ENCODE measurements at places on chromosomes 1 and 21.

DNA sequence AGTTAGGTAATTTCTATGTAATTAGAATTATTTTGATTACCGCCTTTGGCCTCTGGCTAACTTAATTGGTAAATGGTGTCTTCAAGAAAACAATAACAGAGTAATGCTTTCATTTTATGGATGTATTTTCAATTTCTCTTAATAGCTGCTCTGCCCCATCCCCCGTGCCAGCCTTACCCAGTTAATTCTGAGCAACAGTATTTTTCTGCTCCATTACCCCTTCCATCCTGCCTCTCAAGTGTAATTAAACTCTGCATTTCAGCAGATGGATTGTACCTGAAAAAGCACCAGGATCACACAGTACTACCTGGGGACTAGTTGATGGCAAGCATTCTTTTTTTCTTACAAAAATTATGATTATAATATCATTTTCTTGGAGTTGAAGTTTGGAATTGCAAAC lies 104.2 kb downstream of the KIAA0319L start:
- no peak for DNase-seq

- peak; percentile 8 for DNase-seq
These were observed 214.5 kb downstream of the VAV3 start for GRCh38 chr1:107750364-107750959.

- no peak for DNase-seq
These were observed 18.3 kb upstream of the IL22RA1 start for GRCh38 chr1:24161270-24161669.

DNA sequence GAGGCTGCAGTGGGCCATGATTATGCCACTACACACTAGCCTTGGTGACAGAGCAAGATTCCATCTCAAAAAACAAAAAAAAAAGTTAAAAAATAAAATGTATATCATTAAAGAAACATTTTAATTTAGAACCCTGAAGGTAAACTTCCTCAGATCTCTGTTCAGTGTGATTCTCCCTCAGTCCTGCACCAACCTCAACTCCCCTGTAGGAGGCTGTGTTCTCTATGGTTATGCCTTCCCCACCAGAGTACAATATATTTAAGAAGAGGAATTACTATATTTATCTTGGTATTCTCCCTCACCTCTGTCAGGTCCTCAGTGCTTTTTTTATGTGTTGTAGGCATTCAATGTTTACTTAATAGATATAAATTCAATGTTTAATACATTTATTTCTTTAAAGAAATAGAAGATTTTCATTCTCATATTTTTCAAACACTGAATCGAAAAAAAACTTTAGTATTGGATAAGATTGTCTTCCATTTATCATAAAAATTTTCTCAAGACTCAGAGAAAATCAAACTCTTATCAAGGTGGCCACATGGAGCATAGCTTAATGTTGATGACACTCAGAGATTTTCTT lies 4.8 kb upstream of the LRRC8B start:
- peak; percentile 59 for DNase-seq

GRCh38 chr1:9823693-9823942 lies 147 bp downstream of the CLSTN1 start:
- no peak for DNase-seq

GRCh38 chr1:225677350-225678124 lies 24.6 kb upstream of the ENAH start:
- DNase-seq: no peak

GRCh38 chr1:168629466-168629865 lies 53.1 kb downstream of the XCL1 start:
- DNase-seq: no peak

DNA sequence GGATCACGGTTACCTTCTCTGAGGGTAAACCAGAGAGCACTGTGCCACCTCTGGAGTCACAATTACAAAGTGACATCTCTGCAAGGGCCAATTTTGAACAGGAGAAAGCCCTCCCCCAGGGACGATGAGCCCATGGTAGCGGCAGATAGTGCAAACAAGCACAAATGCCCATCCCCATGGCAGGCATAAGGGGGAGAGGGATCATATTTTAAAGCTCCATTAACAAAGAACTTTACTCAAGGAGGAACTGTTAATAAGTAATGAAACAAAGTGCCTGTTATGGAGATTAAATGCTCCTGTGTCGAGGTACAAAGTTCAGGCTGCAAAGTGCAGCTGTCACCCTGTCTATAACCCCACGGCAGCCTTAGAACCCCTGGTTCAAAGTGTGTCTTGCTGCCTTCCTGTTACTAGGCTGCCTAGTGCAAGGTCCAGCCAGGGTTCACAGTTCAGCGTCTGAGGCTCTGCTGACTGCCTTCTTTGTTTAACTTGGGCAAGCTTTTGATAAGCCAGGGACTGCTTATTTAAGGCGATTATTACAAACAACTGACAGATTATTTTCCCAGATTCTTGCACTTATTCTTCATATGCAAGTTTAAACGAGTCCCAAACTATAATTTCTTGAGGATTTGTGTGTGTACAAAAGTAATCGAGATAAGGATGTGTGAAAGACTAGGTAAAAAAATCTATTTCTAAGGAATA lies 75.7 kb upstream of the NRIP1 start:
- no peak for DNase-seq

DNA sequence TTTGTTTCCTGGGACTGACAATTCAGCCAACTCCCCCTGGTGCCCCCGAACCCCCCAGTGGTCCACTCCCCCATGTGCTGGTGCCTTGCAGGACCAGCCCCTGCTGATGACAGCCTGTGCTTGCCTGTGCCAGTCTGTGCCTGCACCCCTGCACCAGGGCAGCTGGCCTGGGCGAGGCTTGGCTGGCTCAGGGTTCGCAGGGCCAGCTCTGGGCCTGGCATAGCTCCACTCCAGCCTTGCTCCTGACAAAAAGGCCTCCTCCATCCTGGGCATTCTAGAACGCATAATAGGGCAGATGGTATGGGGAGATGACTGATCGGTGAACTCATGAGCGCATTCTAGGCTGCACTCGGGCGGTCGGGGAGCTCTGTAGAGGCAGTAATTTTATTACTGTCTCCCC lies 5.4 kb downstream of the CNTN2 start:
- DNase-seq: no peak

- DNase-seq: no peak
These were observed 1.1 kb downstream of the CRCT1 start for GRCh38 chr1:152515434-152515783.

DNA sequence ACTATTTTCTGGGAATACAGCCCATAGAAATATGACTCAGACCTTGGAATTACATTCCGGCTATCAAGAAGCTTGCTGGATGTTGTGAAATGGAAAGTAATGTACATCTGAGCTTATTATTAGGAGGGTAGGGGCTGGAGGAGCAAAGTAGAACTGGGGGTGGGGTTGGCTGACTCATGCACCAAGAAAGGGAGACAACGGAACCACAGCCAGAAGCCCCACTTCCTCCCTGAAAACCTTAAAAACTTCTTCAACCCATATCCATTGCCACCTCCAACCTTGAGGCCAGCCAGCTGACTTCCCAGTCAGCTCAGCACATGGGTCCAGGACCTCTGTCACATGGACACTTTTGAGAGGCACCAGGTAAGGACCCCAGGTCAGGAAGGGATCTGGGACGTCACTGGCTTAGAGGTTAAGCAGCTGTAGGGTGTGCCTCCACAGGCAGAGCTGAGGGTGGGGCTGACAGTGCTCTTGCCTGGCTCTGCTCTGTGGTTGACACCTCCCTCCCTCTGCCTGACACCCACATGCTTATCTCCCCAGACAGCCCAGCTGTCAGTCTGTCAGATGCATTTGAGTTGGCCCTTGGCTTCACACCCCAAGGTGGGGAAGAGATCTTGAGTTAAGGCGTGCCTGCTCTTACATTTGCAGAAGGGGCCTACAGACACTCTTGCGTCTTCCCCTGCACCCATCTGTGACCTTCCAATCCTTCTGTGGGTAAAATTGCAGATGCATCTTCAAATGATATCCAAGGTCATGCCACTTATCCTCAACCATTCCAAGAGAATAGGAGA lies 5.7 kb upstream of the ZNF683 start:
- DNase-seq: peak; percentile 87

- DNase-seq: no peak
These were observed 49.7 kb downstream of the IVNS1ABP start for GRCh38 chr1:185267301-185267700.

DNA sequence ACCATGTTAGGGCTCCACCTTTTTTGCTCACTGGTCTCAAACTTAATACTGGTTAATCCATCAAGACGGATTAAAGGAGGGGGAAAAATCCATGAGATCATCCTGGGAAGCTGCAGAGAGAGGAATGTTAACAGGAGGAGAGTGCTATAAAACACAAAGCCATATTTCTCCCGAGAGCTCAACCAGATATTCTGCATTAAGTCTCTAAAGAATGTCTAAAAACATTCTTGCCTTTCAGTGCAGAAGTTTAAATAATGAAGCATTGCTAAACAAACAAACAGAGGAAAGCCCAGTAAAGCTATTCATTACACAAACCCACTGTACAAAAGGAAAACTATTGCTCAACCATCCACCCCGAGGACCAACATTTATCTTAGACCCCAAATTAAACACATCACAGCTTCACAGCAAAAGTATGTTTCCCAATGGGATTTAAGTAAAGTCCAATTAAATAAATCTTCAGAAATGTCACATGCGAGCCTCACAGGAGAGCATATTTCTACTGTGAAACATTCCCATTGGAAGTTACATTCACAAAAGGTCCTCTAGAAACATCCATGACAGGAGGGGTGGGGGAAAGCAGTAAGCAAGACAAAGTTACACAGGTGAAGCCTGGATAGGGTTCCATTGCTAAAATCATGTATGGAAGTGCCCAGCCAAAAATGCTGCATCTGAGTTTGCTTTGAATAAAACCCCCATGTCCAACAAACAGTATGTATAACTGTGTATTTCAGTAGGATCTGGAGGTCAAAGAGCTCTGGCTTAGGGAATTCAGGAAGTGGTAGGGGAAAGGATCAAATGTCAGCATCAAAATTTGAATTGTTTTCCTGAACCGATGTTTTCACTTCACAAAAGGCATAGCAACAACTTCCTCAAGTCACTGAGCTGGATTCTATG lies 23.3 kb downstream of the DUSP10 start:
- DNase-seq: no peak

- no peak for DNase-seq
These were observed 43.7 kb downstream of the UBIAD1 start for GRCh38 chr1:11316701-11317100.

- DNase-seq: no peak
These were observed 3.2 kb upstream of the PRXL2B start for GRCh38 chr1:2583331-2583791.

GRCh38 chr1:192581131-192581927 lies 5.8 kb downstream of the RGS1 start:
- DNase-seq: no peak

GRCh38 chr1:236465231-236465958 lies 58.4 kb upstream of the LGALS8 start:
- DNase-seq: no peak

GRCh38 chr1:211415700-211416099 lies 76.3 kb downstream of the RD3 start:
- no peak for DNase-seq

DNA sequence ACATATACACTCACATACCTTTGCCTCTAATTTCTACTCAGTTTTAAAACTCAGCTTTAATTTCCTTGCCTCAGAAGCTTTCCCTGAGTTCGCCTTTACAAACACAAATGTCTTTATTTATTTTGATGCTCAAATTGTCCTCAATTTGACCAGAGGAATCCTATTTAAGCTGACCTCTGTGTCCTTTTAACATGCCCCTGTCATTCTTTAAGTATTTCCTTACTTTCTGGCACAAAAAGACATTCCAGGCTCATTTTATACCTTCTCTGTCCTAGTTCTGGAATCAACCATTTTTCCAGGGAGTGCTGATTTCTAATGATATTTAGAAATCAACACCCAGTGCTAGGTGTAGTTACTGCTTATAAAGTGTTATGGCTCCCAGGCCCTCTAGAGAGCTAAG lies 82.5 kb downstream of the OSBPL9 start:
- no peak for DNase-seq

DNA sequence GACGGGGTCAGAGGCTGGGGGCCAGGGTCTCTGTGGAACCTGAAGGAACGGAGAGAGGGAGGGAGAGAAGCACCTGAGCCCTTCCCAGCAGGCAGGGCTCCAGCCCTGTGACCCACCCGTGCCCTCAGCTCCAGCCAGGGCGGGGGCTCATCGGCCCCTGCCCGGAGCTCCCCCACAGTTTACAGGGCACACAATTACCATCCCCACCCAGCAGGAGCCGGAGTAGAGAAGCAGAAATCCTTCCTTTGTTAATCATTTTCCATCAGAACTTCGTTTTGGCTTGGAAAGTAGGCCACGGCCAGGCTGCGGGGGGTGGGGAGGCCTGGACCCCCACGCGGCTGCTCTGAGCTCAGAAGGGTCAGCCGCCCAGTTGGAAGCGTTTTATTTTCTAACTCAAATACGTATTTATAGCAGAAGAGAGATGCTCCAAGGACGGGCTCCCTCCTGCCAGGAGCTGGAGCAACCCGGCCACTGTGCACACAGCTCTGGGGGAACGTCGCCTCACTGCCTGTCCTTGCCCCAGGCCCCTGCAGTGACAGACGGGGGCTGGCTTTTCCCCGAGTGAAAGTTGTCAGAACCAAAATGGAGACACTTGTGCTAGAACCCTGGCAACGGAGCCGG lies 42.7 kb upstream of the ADARB1 start:
- DNase-seq: no peak

- peak; percentile 67 for DNase-seq
These were observed 190.1 kb downstream of the HIVEP3 start for GRCh38 chr1:41728403-41729202.

- DNase-seq: no peak
These were observed 144.0 kb downstream of the PGBD5 start for GRCh38 chr1:230282157-230282556.

- no peak for DNase-seq
These were observed 6.5 kb upstream of the FTCD start for GRCh38 chr21:46161633-46162592.

GRCh38 chr1:107140703-107141490 lies at the start of gene NTNG1:
Gene NTNG1 (plus strand): TSS chr1:107141039.
- peak; percentile 9 for DNase-seq

DNA sequence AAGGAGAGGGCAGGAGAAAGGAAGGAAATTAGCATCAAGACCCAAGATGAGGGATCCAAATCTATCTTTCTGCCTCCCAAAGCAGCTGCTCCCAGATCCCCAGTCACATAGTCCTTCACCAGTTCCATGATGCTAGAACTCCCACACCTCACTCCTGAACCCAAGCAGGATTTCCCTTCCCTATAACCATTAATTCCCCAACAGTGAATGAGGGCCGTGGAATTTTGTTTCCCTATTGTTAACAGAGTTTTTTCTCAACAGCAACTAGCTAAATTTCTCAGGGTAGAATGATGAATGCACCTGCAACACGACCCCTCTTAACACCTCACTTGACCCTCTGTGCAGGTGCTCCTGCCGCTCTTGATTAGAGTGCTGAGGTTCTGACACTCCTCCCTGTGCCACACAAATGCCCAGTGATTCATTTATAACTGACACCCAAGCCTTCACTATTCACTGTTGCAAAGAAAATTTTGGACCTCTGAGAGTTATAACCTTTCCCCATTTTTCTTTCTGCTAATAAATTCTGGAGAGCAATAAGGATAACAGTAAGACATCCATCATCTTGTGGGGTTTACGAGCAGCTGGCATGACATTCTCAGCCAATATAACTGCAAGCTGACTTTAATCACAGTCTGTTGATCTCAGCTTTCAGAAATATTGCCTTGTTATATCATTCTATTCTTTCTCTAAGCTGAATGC lies 25.4 kb upstream of the NPL start:
- no peak for DNase-seq

Data from CD4-positive, alpha-beta T cell treated with Interferon alpha-2 for 1 hour (primary cell).